GM04504 (cell line): ENCODE measurements at places on chromosomes 1 and 21.
A peak's percentile ranks its signal among the peaks of the same experiment; 100 is the strongest.

- DNase-seq, result no peak
Measured at GRCh38 chr1:31828341-31828740, 12.5 kb upstream of the SPOCD1 start.

DNA sequence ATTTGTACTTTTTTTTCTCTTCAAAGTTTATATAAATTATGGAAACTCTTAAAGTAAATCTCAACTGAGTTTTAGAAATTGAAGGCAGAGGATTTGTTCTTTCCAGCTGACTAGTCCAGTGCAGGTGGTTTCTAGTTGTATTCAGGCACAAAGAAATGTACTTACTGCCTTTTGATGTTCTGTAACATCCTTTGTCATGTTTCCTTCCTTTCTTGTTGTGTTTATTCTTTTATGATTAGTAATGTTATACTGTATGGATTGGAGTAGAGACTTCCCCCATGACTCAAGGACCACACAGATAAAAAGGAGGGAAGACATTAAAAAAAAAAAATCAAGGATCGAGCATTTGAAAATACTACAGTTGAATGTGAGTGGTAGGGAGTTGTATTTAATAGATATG is 8.0 kb downstream of the HIPK1 start:
- DNase-seq, result no peak

GRCh38 chr1:236853921-236854604 is 59.0 kb downstream of the MTR start:
- DNase-seq, result peak; percentile 62

DNA sequence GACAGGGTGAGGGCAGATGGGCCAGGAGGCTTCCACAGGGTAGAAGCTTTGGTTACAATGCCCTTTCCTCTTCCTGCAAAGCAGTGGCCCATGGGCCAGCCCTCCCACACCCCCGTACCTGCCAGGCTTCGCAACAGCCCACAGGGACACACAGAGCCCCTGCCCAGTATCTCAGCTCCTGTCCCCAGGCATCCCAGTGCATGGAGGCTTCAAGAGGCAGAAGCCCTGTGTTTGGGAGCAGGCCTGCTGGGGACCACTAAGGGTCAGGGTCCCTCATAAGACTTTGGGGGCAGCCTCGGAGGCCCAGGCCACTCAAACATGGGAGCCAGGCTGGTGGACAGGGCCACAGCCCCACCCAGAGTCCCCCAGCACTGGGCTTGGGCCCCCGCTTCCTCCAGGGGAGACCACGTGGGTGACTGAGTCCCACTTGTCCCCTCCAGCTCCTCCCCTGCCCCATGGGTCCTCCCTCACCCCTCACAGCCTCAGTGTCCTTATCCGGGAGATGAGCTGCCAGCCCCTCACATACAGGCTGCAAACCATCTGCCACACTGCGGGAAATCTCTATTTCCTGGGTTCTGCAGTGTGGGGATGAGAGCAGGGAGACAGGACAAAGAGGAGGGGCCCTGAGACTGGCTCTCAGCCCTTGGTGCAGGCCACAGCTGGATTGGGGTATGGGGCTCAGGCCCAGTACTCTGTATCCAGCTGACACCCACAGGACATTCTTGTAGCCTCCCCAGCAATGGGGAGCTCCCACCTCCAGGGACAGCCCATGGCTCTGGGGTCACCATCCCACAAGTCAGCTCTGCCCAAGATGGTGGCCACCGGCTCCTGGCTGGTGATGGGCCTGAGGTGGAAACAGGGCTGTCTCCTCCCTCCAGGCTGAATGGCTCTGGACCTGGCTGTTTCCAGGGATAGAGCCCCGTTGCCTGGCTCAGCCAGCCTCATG is 50.7 kb downstream of the WNT9A start:
- DNase-seq, result no peak

DNA sequence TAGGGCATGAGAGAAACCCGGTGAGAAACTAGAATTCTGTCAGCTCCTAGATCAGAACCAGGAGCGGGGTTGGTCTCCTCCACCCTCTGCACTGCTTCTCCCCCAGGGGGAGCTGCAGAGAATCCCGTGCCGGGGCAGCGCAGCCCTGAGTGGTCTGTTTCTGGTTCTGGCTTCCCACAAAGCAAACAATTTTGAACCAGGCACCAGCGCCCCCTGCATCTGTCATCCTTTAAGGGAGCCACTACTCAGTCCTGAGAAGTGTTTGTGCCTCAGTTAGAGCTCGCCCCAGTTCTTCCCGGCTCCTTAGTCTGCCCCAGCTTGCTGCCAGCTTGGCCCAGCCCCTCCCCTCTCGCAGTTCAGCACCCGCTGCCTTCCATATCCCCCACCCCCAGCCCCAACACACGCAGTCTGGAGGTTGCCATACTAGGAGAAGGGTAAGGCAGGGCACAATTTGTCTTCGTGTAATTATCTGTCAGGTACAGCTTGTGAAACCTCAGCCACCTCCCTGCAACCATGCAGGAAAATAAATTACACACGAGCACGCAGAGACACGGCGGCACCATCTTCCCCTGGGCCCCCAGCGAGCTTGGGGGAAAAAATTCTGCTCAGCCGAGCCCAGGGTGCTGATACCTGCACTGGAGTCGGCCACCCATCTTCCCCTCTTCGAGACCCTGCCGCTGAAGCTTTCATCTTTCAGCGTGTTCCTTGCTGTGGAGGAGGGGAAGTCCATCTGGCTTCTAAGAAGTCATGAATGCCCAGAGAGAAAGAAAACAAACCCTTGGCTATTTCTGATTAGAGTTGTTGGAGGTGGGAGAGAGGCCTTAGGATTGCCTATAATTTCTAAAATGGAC is 62.6 kb upstream of the CD1D start:
- peak; percentile 16 for DNase-seq

- no peak for DNase-seq
Measured at GRCh38 chr1:225815526-225816178, 5.7 kb downstream of the EPHX1 start.

- DNase-seq, result no peak
Measured at GRCh38 chr1:31581821-31582810, 5.8 kb downstream of the TINAGL1 start.

DNA sequence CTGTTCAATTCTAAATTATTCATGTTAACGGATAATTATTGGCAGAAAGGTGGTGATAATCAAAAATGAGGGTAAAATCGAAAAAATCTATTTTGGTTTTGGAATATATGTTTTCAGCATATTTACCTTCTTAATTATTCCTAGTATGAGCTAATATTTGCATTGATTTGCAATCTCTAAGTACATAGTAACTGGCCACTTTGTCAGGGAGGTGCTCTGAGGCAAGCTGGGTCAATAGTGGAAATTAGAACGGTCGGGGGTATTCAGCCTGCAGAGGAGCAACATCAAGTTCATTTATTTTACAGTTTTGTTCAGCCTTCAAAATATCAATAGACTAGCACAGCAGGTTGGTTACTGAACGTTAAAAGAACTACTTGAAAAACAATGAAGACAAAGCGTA is 1.8 kb downstream of the OTUD7B start:
- DNase-seq, result no peak

GRCh38 chr21:45299864-45300785 is 12.4 kb upstream of the POFUT2 start:
- DNase-seq, result peak; percentile 40

DNA sequence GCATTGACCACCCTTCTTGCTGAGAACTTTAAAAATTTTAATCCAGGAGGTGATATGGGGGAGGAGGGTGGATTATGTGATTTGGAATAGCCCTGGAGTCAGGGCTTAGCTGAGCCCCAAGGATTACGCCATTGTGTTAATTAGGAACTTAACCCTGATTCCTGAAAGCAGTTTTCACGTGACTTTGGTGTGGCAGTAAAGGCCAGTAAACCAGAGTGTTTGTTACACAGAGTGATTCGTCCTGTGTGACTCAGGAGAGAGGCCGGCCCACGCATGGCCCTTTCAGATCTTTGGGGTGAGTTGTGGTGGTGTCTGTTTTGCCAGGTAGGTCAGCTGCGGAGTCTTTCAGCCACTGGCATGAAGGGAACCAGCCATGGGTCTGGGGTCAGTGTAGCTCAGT is 107.6 kb downstream of the NOS1AP start:
- DNase-seq, result no peak

GRCh38 chr1:151820940-151821339 is 10.7 kb downstream of the RORC start:
- no peak for DNase-seq

- no peak for DNase-seq
Measured at GRCh38 chr1:51237351-51238033, 1.4 kb downstream of the RNF11 start.

GRCh38 chr1:7110321-7110720 is 325.1 kb downstream of the CAMTA1 start:
- no peak for DNase-seq

DNA sequence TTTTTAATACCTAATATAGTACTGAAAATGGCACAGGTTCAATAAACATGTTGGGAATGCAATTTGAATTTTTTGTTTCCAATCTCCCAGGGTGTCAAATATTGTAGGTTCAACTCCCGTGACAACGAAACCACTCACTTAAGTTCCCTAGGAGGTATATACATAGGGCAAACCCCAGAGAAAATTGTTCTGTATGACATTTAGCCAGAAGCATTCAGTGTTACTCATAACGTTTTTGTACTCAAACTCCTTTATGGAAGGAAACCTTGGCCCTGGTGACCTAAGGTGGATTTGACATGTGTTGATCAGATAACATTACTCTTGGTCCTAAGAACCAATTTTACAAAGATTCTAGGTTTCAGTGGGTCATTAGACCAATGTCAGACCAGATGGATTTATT is 110.6 kb downstream of the USP25 start:
- DNase-seq, result no peak

GRCh38 chr1:17425806-17426600 is 13.5 kb downstream of the RCC2 start:
- DNase-seq, result no peak

- no peak for DNase-seq
Measured at GRCh38 chr21:44734841-44735240, 23.5 kb upstream of the TSPEAR start.

GRCh38 chr1:3533067-3534048 is 78.0 kb downstream of the MEGF6 start:
- DNase-seq, result no peak

DNA sequence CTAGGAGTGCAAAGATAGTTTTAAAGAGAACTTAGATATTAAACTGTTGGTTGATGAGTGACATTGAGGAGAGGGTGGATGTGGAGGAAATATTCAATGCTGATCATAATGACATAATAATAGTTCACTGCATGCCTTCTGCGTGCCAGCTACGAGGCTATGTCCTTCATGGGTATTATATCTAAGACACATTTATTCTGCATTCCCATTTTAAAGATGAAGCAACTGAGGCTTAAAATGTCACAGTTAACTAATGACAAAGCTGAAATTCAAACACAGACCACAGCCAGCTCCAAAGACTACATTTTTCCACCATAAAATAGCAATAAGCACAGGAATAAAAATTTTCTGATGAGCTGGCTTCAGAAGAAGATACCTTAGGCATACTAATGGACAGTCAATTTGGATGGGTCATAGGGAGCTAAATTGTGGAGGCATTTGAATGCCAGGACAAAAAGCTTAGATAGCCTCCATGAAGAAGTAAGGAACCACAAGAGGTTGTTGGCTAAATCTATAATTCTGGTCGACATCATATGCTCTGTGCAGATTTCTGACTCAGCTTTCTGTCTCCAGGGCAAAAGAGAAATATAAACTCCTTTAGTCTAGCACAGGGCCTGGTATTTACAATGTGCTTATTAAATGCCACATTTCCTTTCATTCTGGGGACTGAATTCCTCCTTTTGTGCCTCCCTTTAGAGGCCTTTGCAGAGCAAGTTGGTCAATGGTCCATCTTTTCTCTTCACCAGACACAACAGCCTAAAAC is 71.2 kb upstream of the NRIP1 start:
- DNase-seq, result no peak

- DNase-seq, result no peak
Measured at GRCh38 chr1:20250340-20250989, 40.2 kb upstream of the VWA5B1 start.

GRCh38 chr1:207284209-207284897 is 37.1 kb upstream of the CD55 start:
- no peak for DNase-seq

DNA sequence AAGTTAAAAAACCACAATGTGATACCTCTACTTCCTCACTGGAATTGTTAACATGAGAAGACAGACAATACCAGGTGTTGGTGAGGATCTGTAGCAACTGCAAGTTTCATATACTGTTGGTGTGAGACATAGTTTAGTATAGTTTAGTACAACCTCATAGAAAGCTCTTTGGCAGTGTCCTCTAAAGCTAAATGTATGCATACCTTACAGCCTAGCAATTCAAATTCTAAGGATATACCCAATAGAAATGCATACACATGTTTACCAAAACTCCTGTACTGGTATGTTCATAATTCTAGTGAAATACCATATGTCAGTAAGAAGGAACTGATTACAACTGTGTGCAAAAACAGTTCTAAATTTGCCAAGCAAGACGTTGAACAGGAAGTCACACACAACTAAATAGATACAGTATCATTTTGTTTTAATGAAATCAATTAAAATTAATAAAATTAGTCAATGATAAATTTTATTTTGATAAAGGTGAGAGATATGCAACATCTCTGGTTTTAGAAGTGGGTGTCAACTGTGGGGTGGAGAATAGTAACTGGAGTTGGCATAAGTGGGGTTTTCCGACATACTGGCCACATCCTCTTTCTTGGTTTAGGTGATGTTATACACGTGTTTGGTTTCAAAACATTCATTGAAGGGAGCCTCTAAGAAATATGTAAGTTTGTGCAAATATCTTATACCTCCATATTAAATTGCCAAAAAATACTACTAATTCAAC is 450.7 kb downstream of the PTPRC start:
- DNase-seq, result no peak

DNA sequence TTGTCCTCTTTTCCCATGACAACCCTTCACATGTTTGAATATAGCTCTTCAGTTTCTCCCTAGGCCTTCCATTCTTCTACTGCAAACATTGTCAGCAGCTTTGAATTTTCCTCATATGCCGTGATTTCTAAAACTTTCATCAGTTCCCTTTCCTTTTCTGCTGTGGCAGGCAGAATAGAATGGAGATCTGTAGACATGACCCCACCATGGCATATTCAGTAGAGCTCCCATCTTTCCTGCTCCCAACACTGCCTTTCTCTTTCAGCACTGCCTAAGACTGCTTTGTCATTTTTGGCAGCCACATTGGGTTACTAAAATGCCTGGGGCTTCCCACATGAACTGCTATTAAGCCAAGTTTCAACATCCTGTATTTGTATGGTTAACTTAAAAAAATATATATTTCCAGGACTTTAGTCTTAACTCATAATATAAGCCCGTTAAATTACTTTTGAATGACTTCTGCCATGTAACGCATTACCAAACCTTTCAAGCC is 60.9 kb downstream of the TBX19 start:
- DNase-seq, result no peak

GRCh38 chr1:32969566-32969965 is 5.0 kb upstream of the RNF19B start:
- DNase-seq, result no peak

GRCh38 chr1:64686828-64687724 is 57.8 kb upstream of the RAVER2 start:
- peak; percentile 14 for DNase-seq

DNA sequence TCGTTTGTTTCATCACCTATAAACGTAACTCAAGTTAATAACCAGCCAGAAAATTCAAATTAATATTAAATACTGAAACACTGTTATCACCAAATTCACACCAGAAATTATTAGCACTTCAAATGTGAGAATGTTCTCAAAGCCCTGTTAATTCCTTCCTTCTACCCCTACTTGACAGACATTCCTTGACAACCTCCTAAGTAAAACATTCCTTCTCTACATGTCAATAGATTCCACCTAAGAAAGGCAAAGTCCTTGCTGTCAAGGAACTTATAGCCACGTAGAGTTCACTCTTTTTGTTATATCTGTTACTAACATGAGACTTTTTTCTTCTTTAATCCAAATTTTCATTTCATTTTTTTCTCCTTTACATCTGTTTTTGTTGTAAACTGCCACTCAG is 441.5 kb downstream of the SMYD3 start:
- DNase-seq, result no peak

- DNase-seq, result no peak
Measured at GRCh38 chr1:57403201-57403600, 20.7 kb downstream of the DAB1 start.
